GM23248 (cell line): ENCODE measurements at places on chromosomes 3 and 15. TPM values are rescaled to one million over a fixed set of nuclear protein-coding genes. Genes with fewer than 3 reads are reported as not detected.

AGBL1 gene
- total RNA-seq = not detected in 2 replicates

GRCh38 chr3:186600896-186601295, 12.0 kb upstream of the AHSG start:
- DNase-seq = no peak

DNA sequence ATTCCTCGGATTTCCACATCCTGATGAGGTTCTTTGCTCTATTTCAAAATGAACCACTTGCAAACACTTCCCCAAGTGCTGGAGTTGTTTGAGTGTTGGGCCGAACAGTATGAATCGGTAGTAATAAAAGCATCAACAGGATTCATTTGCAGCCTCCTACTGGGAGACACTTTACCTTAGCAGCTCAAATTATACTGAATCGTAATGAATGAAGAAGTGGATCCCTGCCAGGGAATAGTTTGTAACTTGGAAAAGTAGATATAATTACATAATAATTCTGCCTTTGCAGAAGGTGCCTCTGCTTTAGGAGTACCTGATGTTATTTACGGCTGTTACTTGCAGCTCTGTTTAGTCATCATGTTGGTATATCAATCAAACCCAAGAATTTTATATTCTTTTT, 669.1 kb downstream of the CADM2 start:
- DNase-seq = no peak

DNA sequence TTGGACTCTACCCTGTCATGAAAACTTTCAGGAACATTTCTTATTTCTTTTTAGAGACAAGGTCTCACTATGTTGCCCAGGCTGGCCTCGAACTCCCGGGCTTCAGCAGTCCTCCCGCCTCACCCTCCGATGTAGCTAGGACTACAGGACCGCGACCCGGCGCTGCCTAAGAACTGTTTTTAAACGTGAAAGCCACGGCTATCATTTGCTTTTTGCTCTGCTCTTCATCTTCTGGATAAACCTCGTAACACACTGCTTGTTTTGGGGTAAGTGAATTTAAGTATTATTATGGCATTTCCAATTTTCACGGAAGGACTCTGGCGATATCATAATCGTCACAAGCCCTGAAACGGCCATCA, 14.3 kb upstream of the CCNL1 start:
- peak; percentile 61 for DNase-seq

- DNase-seq = peak; percentile 56
These were observed 90.1 kb upstream of the CADPS start for GRCh38 chr3:62965311-62965710.

- no peak for DNase-seq
These were observed 108.4 kb downstream of the MEGF11 start for GRCh38 chr15:66144978-66145725.

MYLK gene
- total RNA-seq = 157 and 174 TPM in 2 replicates

DNA sequence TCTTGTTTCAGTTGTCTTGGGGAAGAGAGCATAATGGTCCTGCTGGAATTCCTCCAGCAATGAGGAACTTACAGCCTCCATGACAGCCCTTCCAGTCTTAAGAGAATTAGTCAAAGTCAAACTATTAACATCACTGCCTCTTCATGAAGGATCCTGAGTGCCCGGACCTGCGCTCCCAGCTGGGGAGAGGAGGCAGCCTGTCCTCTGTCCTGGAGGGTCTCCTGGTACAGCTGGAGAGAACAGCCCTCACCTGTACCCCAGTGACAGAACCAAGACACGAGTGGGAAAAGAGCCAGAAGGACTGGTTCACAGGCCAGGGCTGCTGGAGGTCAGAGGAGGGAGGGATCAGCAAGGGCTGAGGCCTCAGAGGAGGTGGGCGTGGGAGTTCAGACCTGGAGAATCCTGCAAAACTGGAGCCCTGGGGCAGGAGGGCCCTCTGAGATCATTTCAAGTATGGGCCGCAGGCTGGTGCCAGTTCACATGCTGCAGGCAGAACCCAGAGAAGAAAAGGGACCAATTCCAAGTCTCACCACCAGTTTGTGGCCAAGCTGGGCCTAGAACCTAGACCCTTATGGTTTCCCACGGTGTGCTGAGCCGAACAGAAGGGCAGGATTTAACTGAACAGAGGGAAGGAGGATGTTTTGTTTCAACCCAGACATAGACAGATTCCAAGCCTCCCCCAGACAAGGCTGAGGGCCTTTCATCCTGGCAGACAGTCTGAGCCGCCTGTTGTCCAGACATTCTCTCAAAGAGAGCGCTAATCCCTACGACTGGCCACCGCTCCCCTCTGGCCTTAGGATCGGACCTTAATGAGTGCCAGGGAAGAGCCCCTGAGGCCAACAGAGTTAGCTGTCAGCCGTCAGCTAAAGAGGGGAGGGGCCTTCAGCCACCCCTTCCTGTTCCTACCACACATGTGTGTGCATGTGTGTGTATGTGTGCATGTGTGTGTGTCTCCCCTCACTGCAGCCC, 18.2 kb downstream of the LOXL1 start:
- DNase-seq = no peak

DNA sequence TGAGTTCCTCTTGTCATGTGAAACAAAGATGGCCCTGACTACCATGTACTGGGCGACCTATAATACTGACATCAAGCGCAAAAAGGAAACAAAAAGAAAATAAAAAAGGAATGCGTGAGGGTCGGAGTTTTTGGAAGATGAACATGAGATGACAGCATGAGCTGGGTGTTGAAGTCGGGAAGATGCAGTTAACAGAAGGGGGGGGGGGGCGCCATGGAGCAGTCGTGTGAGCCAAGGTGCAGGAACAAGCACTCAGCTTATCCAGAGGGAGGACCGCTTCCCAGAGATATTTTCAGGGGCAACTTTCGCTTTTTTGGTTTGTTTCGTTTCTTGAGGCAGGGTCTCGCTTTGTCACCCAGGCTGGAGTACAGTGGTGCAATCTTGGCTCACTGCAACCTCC, 110.2 kb downstream of the RORA start:
- no peak for DNase-seq

LSAMP gene
- 4.0 and 4.5 TPM in 2 replicates for total RNA-seq
